Naive thymus-derived CD8-positive, alpha-beta T cell (primary cell): ENCODE measurements at places on chromosomes 7 and 10.
A peak's percentile ranks its signal among the peaks of the same experiment; 100 is the strongest.

- peaks cover 6% of the 10 kb centered on the region for H3K27me3 ChIP-seq
- no peaks in the 10 kb centered on the region for H3K36me3 ChIP-seq
- H3K27ac ChIP-seq = no peak overlapping the region
- no peaks in the 10 kb centered on the region for H3K4me1 ChIP-seq
- DNase-seq = no peak
These were observed 23.4 kb downstream of the ADRA2A start for GRCh38 chr10:111100198-111100597.

GRCh38 chr7:18384491-18385143 lies 110.9 kb upstream of the HDAC9 start:
- no peaks in the 10 kb centered on the region for H3K4me1 ChIP-seq
- H3K27ac ChIP-seq = no peak overlapping the region
- H3K27me3 ChIP-seq = no peaks in the 10 kb centered on the region
- H3K4me3 ChIP-seq = no peak overlapping the region

DNA sequence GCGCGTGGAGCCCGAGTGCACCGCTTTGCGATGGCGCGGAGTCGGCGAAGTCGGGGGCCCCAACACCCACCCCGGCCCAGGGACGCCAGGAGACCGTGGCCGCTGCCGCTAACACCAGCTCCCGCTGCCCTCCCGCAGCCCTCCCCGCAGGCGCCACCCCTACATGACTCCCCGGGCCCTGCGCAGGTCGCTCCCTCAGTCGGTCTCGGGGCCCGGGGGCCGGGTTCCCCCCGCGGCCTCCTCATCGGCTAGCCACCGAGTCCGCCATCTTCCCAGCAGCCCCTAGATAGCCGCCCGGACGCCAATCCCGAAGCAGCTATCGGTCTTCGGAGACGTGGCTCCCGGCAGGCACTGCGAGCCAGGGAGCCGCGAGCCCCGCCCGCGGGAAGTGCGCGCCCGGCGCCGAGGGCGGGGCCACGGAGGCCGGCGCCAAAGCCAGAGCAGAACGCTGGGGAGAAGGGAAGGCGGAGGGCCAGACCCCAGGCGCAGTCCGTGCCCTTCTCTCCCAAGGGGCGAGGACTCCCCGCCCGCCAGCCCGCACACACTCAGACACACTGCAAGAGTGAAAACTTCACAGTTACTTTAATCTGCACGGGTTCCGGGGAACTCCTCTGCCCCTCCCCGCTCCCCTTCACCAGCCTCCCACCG lies at the start of gene FASTK:
Gene FASTK, minus strand, starts transcription at position 288 of the 648 bp plus-strand sequence. Its CDS starts 43 bp downstream, at position 245.
- H3K36me3 ChIP-seq = peaks cover 3% of the 10 kb centered on the region
- peak; percentile 87 for DNase-seq
- peak within 1 kb of the TSS; percentile 93 for H3K4me3 ChIP-seq
- H3K27ac ChIP-seq = peak within 1 kb of the TSS; percentile 93
- no peaks in the 10 kb centered on the region for H3K27me3 ChIP-seq
- H3K4me1 ChIP-seq = peaks cover 47% of the 10 kb centered on the region

GRCh38 chr7:117069379-117069778 lies 116.1 kb downstream of the ST7 start:
- no peak overlapping the region for H3K4me3 ChIP-seq
- no peaks in the 10 kb centered on the region for H3K27me3 ChIP-seq
- no peaks in the 10 kb centered on the region for H3K36me3 ChIP-seq
- peaks cover 21% of the 10 kb centered on the region for H3K4me1 ChIP-seq

DNA sequence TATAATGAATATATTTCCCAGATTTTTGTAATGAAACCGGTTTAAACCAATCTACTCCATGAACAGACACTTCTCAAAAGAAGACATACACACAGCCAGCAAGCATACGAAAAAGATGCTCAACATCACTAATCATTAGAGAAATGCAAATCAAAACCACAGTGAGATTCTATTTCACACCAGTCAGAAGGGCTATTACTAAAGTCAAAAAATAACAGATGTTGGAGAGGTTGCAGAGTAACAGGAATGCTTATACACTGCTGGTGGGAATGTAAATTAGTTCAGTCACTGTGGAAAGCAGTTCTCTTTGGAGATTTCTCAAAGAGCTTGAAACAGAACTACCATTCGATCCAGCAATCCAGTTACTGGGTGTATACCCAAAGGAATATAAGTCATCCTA lies 240.7 kb downstream of the TSPAN12 start:
- no peak for DNase-seq
- H3K27ac ChIP-seq = no peak overlapping the region
- no peak overlapping the region for H3K4me3 ChIP-seq
- no peaks in the 10 kb centered on the region for H3K27me3 ChIP-seq
- H3K4me1 ChIP-seq = no peaks in the 10 kb centered on the region

GRCh38 chr7:1564603-1565022 lies 5.2 kb downstream of the PSMG3 start:
- no peaks in the 10 kb centered on the region for H3K27me3 ChIP-seq
- H3K36me3 ChIP-seq = no peaks in the 10 kb centered on the region
- peaks cover 8% of the 10 kb centered on the region for H3K4me1 ChIP-seq
- H3K4me3 ChIP-seq = no peak overlapping the region
- peak overlapping the region; percentile 37 for H3K27ac ChIP-seq
- no peak for DNase-seq

DNA sequence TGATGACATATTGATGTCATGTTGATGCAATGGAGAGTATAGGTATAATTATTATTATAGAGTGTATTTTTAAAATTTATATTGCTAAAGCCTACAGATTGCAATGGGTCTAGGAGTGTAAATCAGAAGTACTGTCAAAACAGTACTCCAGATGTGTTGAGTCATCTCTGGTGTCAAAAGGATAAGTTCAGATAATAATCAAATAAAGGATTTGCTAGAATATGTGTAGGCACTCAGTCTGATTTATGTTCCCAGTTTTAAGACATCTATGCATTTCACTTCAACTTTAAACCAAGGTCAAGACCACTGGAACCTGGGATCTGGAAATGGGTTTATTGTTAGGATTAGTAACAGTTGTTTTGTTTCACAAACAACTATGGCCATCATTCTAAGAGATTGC lies 342.3 kb upstream of the BMPER start:
- no peak for DNase-seq
- H3K4me3 ChIP-seq = no peak overlapping the region
- no peaks in the 10 kb centered on the region for H3K27me3 ChIP-seq

- H3K4me3 ChIP-seq = no peak overlapping the region
- no peak overlapping the region for H3K27ac ChIP-seq
- no peak for DNase-seq
These were observed 41.7 kb upstream of the NRF1 start for GRCh38 chr7:129569811-129570215.

DNA sequence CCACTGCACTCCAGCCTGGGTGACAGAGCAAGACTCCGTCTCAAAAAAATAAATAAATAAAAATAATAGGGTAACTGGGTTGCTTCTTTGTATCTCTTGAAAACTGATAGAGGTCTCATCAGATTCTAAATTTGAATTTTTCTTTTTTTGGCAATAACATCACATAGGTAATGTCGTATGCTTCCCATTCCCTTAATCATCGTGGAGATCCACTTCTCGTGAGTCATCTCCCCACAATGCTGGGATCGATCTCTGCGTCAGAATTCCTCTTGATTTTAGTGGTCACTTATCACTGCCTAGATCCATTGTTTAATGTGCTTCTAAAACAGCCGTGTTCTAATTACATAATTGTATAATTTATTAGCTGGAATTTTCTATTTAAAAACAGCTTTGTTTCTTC lies 70.5 kb upstream of the DNAJB6 start:
- no peak overlapping the region for H3K27ac ChIP-seq
- H3K36me3 ChIP-seq = peaks cover 82% of the 10 kb centered on the region
- H3K4me1 ChIP-seq = no peaks in the 10 kb centered on the region
- DNase-seq = no peak
- no peaks in the 10 kb centered on the region for H3K27me3 ChIP-seq

DNA sequence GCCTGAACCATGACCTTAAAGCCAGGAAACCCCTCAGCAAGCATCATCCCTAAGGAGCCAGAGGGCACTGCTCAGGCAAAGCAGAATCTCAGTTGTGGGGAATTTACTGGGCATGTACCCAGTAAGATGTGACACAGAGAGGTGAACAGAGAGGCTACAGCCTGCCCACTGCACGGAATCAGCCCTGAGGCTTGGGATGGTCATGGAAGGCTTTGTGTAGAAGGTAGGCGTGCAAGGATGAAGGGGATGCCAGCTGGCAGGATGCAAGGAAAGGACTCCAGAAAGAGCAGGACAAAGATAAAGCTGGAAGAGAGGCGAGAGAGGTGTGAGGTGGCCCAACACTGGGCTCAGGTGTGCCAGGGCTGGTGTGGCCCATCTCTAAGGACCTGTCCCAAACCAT lies 2.4 kb upstream of the AIFM2 start:
- H3K4me3 ChIP-seq = no peak overlapping the region
- H3K27ac ChIP-seq = no peak overlapping the region
- H3K4me1 ChIP-seq = peaks cover 51% of the 10 kb centered on the region
- no peaks in the 10 kb centered on the region for H3K27me3 ChIP-seq
- peaks cover 8% of the 10 kb centered on the region for H3K36me3 ChIP-seq

DNA sequence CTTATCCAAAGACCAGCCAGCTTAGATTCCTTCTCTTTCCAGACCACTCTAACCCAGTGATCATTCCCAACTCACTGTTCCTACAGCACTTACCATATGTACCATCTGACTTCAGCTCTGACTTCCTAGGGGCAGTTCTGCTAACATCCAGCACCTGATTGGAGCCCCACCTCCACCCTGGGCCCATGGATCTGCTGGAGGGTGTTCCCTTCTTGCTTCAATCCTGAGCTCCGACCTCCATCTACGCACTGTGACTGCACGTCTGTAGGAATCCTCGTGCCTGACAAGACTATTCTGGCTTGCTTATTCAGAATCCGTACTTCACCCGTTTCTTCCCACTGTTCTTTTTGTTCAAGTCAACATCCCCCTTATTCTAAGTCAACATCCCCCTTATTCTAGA lies 57.6 kb downstream of the HIPK2 start:
- H3K27ac ChIP-seq = no peak overlapping the region
- DNase-seq = no peak
- H3K4me1 ChIP-seq = peaks cover 6% of the 10 kb centered on the region
- H3K4me3 ChIP-seq = no peak overlapping the region
- H3K27me3 ChIP-seq = no peaks in the 10 kb centered on the region
- peaks cover 19% of the 10 kb centered on the region for H3K36me3 ChIP-seq

GRCh38 chr10:58756130-58756719 lies 243.6 kb downstream of the BICC1 start:
- H3K4me1 ChIP-seq = no peaks in the 10 kb centered on the region
- no peaks in the 10 kb centered on the region for H3K36me3 ChIP-seq
- H3K4me3 ChIP-seq = no peak overlapping the region
- no peak for DNase-seq
- H3K27ac ChIP-seq = no peak overlapping the region

GRCh38 chr10:110448682-110449418 lies 48.9 kb upstream of the DUSP5 start:
- no peak overlapping the region for H3K4me3 ChIP-seq
- no peak overlapping the region for H3K27ac ChIP-seq
- DNase-seq = no peak

DNA sequence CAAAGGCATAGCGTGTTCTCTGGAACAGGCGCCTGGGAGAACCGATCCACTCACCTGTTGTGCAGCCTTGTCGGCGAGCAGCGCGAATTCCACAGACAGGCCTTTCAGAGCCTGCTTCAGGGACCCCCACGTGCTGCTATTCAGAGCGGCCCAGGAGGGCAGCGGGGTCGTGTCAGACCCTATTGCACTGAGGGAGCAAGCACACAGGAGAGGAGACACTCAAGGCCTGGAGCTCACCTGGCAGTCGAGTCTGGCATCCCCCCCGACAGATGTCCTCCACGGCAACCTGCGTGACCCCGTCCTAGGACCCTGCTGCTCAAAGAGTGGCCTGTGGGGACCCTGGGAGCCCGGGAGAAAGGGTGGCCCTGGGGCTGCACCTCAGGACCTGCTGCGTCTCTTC lies 21.1 kb downstream of the NUDT1 start:
- H3K36me3 ChIP-seq = peaks cover 6% of the 10 kb centered on the region
- no peak for DNase-seq
- no peaks in the 10 kb centered on the region for H3K27me3 ChIP-seq
- no peak overlapping the region for H3K4me3 ChIP-seq

DNA sequence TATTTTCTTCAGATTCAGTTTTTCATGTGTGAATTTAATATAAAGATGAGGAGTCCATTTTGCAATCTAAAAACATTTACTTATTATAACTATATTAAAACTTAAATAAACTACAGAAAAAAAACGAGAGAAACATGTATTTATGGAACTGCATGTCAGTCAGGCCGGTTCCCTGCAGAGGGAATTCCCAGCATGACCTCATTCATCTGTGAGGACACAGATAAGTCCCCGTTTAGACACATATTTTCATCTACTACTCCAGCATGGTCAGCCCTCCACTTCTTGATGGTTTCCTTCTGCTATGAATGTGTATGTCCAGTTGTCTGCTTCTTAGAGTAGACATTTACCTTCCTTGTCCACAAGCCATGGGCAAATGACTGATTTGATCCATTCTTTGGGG lies 339.1 kb downstream of the SEMA3D start:
- no peak overlapping the region for H3K4me3 ChIP-seq
- H3K27me3 ChIP-seq = no peaks in the 10 kb centered on the region
- H3K4me1 ChIP-seq = no peaks in the 10 kb centered on the region

GRCh38 chr10:95440756-95441546 lies 120.2 kb downstream of the SORBS1 start:
- no peak for DNase-seq
- H3K36me3 ChIP-seq = no peaks in the 10 kb centered on the region
- no peak overlapping the region for H3K27ac ChIP-seq
- no peak overlapping the region for H3K4me3 ChIP-seq

DNA sequence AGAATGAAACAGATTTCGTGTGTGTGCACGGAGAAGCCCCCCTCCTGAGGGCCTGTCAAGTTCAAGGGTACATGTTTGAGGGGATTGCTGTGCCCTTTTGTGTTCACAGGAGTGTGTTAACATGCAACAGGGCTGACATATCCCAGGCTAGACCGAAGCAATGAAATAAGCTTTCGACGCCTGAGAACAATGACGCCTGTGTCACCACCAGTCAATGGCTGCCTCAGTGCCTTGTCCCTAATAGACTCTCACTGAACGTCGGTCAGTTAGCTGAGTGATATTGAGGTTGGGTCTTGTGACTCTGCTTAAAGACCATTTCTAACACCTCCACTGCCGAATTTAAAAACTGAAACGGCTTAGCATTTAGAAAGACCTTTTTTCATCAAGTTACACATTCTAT lies 175.2 kb upstream of the TCF7L2 start:
- H3K4me1 ChIP-seq = no peaks in the 10 kb centered on the region
- no peak for DNase-seq
- no peaks in the 10 kb centered on the region for H3K27me3 ChIP-seq
- peaks cover 28% of the 10 kb centered on the region for H3K36me3 ChIP-seq

GRCh38 chr7:33743594-33743993 lies 161.7 kb upstream of the BMPER start:
- no peak for DNase-seq
- H3K4me3 ChIP-seq = no peak overlapping the region
- no peaks in the 10 kb centered on the region for H3K27me3 ChIP-seq
- peaks cover 2% of the 10 kb centered on the region for H3K36me3 ChIP-seq
- H3K27ac ChIP-seq = no peak overlapping the region

- H3K4me1 ChIP-seq = peaks cover 58% of the 10 kb centered on the region
- no peak for DNase-seq
- no peak overlapping the region for H3K27ac ChIP-seq
- peaks cover 2% of the 10 kb centered on the region for H3K36me3 ChIP-seq
These were observed 39.5 kb downstream of the C7orf33 start for GRCh38 chr7:148630078-148630477.
